ENCODE measurements at places on chromosomes 5 and 9.

DNA sequence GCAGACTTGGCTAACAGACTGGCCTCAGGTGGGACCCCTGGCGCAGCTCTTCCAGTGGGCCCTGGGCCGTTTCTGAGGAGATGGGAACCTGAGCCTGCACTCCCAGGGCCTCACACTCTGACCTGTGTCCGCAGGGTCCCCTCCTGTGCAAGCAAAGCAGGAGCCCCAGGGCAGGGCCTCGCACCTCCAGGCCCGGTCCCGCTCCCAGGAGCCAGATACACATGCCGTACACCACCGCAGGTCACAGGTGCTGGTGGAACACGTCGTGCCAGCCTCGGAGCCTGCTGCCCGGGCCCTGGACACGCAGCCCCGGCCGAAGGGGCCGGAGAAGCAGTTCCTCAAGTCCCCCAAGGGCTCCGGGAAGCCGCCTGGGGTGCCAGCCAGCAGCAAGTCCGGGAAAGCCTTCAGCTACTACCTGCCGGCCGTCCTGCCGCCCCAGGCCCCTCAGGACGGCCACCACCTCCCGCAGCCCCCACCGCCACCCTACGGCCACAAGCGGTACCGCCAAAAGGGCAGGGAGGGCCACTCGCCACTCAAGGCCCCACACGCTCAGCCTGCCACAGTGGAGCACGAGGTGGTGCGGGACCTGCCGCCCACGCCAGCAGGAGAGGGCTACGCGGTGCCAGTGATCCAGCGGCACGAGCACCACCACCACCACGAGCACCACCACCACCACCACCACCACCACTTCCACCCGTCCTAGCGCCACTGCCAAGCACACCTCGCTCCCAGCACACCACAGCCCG lies 29.2 kb downstream of the NKD2 start:
- no peak for DNase-seq

DNA sequence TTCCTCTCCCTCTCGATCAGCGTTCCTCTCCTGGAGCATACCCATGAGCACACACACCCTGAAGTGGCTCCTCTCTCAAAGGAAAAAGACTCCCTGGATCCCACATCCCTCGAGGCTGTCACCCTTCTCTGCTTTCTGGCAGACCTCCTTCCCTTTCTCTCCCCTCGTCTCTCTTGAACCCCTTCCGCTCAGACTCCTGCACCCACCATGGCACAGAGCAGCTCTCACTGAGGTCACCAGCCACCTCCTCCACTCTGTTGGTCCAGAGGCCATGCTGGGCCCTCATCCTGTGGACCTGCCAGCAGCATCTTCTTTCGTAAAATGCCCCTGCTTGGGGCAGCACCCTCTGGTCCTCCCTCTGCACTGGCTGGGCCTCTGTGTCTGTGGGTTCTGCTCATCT lies 5.7 kb downstream of the B4GALT7 start:
- no peak for DNase-seq

- no peak for DNase-seq
Observed at GRCh38 chr9:130920762-130921299, 18.2 kb downstream of the FIBCD1 start.

DNA sequence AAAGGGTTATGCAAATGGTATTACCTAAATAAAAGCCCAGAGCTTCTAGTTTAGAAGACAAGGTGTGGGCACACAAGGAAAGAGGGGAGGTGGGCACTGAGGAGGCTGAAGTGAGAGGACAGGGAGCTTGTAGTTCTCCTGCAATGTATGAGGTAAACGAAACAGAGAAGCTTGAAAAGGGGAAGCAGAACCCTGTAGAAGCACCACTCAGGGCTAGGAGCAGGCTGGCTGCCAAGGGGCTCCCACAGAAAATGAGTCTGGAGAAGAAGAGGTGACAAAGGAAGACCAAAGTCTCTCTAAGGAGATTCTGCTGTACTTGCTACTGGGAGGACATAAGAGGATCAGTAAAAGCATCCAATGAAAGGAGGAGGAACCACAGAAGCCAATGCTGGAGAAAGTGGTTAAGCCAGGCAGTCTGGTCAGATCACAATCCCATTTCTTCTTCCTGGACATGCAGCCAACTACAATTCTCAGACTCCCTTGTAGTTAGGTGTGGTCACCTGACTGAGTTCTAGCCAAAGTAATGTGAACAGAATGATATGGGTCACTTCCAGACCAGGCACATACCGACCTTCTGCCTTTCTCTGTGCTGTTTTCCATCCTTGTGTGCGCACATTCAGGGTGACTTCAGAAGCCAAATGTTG lies 174.5 kb upstream of the MAP3K1 start:
- DNase-seq = no peak

- DNase-seq = no peak
Observed at GRCh38 chr5:171785517-171785916, at the start of gene SMIM23. TSS of gene SMIM23 (plus strand) at chr5:171785817. CDS start at chr5:171785872, 55 bp downstream.

- DNase-seq = no peak
Observed at GRCh38 chr5:136143312-136143711, 10.7 kb downstream of the SMAD5 start.

- no peak for DNase-seq
Observed at GRCh38 chr5:112684121-112684520, 53.6 kb upstream of the APC start.

DNA sequence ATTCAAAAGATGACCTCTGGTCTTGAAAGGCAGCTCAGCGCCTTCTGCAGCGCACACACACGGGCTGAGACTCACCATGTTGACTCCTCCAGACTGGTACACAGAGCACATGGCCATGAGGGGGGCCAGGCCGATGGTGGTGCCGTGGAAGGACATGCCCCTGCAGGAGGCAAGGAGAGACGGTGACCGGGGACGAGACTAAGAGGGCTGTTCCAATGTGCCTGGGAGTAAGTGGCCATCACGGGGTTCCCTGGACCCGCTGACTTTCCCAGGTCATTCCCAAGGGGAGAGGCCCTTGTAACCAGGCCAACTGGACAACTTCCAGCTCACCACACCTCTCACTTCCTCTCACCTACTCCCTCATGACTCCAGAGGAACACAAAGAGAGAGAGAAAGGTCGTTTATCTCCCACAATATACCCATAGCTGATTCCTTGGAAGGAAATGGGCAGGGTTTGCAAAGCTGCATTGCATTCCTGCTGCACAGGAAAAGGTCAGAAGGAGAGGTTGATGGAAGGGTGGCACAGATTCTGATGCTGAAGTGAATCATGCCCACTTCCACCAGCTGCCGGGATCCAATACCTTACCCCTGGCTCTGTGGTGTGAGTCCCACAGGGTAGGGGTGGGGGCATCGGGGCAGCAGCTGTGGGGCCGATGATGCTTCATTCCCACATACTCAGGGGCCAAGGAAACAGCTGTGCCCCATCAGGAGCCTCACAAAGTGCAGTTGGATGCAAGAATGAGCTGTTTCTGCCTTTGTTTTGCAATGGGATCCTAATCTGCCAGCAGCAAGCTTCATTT lies 47.2 kb downstream of the NIPAL4 start:
- DNase-seq = no peak

DNA sequence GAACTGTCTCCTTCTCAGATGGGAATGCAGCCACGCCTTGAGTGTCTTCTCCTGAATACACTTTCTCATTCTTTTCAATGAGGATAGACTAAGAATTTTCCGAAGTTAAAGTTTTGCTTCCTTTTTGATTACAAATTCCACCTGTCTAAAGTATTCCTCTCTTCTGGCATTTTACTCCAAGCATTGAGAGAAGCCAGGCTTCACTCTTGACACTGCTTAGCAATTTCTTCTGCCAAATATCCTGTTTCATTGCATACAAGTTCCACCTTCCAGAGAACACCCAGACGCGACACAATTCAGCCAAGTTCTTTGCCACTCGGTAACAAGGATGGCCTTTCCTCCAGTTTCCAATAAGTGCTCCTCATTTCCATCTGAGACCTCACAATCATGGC lies 35.6 kb upstream of the COL5A1 start:
- DNase-seq = no peak

DNA sequence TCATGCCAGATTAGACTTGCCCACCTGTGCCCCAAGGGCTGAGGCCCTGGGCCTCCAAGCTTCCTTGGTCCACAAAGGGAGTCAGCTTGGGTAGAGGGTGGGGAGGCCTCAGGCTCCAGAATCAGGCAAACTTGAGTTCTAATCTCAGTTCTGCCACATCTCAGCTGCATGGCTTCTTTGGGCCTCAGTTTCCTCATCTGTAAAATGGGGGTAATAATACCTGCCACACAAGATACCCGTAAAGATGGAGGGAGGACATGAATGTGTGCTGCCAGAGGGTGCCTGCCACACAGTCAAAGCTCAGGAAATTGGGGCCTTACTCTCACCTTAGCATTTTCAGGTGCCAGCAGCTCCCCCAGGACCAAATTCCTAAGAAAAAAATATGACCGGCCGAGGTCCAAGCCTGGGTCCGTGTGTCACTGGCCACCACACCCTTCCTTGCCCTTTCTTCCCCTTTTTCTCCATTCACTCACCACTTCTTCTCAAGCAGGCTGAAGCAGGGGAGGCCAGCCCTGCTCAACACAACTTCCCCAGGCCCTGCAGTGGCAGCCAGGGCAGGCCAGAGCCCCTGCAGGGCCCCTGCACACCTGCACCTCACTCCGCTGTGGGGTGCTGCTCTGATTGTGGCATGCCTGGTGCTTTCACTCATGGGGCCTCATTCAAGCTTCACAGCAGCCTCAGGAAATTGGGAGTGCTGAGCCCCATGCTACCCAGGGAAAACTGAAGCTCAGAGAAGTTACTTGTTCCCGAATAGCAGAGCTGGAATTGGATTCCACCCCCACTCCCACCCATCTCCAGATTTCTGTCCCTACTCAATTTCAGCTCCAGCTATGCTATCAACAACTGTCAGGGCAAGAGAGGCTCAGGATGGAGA lies 3.9 kb downstream of the RGS14 start:
- no peak for DNase-seq

- no peak for DNase-seq
Observed at GRCh38 chr5:175813943-175814630, 57.3 kb upstream of the CPLX2 start.

DNA sequence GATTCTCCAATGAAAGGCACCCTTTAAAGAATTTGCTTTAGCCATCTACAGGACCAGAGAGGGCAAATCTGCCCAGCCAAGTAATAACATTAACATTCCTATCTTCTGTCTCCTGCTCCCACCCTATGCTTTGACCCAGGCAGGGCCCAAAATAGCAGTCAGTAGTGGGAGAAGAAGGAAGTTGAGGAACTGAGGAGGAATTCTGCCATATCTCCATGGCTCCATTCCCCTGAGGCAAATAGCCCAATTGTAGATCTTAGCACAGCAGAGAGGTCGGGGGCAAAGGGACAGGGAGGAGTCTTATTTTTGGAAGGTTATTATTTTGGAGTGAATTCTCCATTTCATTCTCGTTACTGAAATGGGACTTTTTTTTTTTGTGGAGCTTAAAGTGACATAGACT lies 111.1 kb upstream of the IFNK start:
- no peak for DNase-seq

DNA sequence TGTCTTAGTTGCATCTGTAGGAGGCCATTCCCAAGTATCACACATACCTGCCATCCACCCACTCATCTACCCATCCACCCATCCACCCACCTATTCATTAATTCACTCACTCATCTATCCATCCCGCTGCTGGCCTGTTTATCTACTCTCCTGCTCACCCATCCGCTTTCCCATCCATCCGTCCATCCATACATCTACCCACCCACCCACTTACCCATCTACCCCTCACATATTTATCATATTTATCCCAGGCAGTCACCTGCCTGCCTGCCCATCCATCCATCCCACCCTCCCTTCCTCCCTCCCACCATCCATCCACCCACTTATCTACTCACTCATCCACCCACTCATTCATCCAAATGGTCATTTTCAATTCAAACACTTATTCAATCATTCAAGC lies 143.9 kb upstream of the PANK3 start:
- no peak for DNase-seq

DNA sequence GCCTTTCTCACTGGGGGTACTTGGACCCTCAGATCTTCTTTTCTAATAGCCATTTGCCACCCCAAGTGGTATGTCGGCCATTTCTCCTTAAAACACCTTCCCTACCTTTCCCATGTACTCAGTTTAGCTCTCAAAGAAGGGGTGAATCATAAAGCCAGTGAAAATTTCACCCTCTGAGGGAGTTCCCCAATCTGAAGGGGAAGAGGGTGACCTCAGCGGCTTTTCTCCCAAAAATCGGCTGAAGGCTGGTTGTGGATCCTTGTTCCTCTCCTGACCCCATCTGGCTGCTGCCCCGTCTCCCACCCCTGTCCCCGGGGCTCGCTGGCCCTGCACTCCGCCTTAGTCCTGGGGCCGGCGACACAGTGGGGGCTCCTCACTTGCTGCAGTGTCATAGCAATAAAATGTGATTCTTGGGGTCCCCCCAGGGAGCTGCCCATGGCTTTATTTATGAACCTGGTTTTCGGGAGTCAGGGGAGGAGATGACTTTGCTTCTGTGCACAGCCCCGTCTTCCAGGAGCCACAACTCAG lies 17.3 kb upstream of the LTC4S start:
- no peak for DNase-seq

DNA sequence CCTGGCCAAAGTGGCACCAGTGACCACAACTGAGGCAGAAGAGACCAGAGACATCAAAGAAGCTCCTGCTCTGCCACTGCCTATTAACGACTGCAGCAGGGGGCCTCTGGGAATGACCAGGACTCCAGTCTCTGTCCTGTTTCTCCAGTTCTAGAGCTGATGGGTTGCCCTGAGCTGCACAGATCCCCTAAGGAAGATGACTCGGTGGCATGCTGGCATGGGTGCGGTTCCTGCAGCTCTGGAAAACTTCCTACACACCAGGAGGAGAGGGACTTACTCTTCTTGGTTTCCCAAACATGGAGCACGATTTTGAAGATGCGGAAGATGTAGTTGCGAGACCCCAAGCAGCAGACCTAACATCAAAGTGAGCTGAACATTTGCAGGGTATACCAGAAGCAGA lies 2.7 kb downstream of the SLIT3 start:
- DNase-seq = no peak

DNA sequence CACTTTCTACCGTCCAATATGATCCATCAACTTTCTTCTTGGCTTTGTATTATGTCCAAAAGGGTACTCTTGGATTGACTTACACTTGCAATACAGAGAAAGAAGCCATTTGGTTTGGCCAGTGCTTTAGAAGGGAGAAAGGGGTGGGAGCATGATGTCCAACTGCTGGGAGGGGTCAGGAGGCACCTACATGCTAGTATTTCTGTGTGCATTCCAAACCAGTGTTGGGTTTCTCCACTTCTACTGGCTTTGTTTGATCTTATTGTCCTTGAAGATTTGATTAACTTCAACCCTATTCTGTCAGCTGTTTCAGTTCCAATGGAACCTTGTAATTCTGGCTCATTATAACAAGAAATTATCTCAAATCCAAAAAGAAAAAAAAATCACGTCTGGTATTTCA lies 27.6 kb downstream of the CYSTM1 start:
- no peak for DNase-seq

DNA sequence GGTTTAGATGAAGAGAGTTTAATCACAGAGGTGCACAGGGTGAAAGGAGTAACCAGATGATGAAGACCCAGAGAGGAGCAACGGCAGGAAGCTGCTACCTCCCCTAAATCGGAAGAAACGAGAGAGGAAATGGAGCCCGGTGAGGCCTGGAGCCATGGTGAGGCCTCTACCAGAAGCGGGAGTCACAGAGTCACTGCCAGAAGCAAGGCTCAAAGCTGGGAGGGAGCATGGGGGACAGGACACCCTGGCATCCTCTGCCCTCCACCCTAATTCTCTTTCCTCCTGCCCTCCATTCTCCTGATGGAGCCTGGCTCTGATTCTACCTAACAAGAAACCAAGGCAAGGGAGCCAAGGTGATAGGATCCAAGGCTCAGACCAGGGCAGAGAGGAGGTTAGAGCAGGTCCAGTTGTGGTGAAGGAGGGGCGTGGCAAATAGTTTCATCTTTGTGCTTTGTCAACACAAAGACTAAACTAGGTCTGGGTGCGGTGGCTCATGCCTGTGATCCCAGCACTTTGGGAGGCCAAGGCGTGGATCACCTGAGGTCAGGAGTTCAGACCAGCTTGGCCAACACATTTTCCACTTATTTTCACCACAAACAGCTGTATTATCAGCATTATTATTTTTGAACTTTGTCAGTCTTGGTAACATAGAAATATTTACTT lies 134.4 kb upstream of the RAI14 start:
- DNase-seq = no peak
